ENCODE measurements at places on chromosomes 13 and 19.

GRCh38 chr13:20518660-20519100 is 7.0 kb downstream of the CRYL1 start:
- DNase-seq = no peak

DNA sequence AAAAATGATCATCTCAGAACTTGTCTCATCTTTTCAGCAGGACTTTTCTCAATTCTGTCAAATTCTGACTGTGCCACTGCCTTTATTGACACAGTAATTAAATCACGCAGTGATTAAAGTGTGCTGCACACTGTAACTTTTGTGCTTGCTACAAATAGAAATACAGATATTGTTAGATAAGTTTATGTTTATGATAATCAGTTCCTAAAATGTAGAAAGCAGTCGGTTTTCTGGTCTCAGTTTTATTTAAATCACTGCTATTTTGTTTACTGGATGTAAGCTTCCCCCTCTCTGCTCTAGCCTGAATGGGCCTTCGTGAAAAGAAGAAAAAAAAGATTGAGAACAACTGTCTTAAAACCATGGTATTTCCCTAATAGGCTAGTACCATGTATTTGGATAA is 258.8 kb upstream of the STARD13 start:
- no peak for DNase-seq

GRCh38 chr13:67238277-67238859 is 8.2 kb upstream of the PCDH9 start:
- no peak for DNase-seq

GRCh38 chr19:51440846-51441409 is 17.3 kb downstream of the SIGLEC8 start:
- no peak for DNase-seq

- DNase-seq = no peak
Observed at GRCh38 chr13:22073718-22074117, 402.8 kb downstream of the FGF9 start.

GRCh38 chr19:42068361-42068755 is 1.6 kb downstream of the GRIK5 start:
- no peak for DNase-seq

DNA sequence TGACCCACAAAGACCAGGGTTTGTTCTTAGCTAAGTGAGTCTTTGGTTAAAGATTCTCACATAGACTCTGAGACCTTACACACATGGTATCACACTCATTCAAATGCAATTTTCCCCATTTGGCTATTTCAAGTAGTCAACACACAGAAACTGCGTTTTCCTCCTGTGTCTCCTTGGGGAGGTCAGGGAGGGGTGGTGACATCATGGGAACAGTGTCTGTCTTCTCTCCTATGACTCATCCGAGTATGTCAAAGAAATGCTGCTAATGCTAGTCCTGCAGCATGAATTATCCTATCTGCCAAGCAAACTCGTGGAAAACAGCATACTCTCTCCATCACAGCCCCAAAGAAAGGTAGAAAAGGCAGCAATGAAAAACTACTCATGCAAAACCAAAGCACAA is 100.2 kb downstream of the ENOX1 start:
- DNase-seq = no peak

- DNase-seq = no peak
Observed at GRCh38 chr13:44118881-44119280, 239.2 kb downstream of the LACC1 start.

DNA sequence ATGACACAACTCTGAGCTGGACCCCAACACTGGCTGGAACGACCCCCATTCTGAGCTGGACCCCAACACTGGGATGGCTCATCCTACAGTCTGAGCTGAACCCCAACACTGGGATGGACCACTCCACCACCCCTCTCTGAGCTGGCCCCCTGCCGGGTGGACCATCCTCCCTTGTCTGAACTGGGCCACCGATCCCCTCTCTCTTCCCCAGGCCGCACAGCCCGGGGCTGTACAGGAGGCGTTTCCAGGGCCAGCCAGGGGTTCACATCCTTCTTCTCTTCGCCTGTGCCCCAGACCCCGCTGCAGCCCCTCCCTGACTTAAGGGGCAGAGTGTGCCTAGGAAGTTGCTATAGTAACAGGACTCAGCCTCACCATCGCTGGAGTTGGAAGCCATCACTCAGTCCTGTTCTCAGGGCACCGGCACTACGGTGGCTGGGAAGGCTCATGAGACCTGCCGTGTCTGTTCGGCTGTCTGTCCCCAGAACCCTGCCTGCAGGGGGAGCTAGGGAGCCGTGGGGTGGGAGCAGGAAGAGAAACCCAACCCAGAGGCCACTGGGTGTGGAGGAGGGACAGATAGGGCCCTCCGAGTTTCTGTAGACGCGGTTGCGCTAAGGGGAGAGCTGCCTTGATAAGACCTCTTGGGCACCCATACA is 3.7 kb downstream of the PRKACA start:
- no peak for DNase-seq

GRCh38 chr19:55809381-55810058 is 22.3 kb downstream of the NLRP11 start:
- DNase-seq = no peak

- DNase-seq = no peak
Observed at GRCh38 chr19:45753548-45753947, 15.5 kb downstream of the SIX5 start.

DNA sequence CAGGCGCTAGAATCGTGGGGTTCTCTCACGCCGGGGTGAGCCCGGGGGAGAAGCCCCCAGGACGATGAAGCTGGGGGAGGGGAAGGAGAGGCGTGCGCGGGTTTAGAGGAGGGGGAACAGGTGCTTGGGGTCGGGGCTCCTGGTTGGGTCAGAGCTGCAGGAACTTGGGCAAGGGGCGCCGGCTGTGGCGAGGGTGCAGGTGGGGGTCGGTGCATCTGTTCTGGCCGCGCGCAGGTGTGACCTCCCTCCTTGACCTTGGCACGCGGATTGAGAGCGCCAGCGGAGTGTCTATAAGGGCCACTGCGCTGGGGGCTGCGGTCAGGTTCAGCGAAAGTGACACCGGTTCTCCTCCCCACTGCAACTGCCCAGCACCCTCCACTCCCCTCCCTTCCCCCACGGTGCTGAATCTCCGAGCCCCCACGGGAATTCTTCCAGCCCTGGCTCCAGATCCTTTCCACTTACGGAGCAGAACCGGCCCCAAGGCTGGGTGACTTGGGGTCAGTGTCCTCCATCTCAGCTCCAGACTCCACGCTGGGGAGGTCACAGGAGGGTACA is 618 bp downstream of the TMEM38A start:
- DNase-seq = no peak

DNA sequence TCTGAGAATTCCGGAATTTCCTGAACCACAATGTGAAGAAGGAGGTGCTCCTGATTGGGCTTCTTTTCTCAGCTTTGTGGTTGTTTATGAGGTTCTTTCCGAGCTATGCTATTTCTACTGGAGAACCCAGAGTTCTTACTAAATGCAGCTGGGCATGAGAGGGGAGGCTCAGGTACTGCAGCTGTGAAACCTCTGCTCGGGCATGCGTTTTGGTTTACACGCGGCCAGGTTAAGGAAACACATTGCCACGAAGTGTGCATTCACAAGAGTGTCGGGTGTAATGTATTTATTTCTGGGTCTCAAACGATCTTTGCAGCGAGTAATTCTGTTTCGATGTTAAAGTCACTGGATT is 661 bp upstream of the MIR17HG start:
- DNase-seq = no peak

DNA sequence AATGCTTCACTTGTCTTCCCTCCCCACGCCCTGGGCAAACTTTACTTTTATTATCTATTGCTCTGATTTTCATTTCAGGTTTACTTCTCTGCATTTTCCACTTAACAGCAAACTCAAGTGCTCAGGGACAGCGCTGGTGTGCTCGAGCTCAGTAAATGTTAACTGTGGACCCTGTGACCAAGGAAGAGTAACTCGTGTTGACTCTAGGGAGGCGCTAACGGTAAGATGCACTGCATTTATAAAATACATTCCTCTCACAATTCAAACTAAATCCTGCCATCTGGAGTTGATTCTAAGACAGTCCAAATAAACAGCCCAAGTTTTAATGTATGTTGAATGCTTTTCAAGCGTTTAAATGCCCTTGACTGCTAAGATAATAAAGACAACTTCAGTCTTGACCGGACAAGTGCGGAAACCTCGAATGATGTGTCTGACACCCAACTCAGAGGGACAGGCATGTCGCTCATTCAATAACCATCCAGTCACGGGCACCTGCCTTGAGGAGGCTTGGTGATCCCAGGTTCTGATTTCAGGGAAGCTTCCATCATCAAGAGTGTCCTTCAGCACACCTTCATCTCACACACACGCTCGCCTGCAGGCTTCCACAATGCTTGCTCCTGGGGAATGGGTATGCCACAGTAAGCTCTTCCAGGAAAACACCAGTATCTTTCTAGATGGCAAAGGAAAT is 93.2 kb downstream of the STK24 start:
- no peak for DNase-seq

DNA sequence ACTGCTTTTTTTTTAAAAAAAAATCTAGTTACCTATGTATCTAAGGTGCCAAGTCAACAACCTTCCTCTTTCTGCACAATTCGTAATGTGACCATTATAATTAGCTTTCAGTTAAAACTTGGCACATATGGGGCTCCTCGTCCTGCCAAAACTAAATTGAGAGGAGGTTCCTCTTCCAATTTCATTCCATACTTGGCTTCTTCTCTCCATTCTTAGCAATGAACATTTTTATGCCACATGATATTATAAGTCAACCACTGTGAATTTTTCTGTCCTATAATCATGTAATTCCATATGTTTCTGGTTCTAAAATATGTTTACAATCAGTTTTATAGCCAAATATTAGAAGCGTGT is 177.0 kb downstream of the DCLK1 start:
- no peak for DNase-seq

DNA sequence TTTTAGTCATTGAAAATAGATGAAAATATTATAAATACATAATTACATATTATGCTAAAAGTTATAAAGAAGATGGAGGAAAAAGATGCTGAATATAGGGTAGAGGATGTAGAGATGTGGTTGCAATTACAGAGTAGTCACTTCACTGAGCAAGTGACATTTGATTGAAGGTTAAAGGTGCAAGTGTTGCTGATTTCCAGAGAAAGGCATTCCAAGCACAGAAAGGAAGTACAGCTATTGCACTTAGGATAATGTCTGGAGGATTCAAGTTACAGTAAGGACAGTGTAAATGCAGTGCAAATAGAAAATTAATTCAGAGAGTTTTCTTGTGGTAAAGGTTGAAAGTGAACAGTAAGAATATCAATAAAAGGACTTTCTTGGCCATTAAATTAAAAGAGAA is 1721.8 kb downstream of the PCDH9 start:
- no peak for DNase-seq

- no peak for DNase-seq
Observed at GRCh38 chr19:13902993-13903555, 2.8 kb downstream of the BRME1 start.

GRCh38 chr19:7748756-7749155 is 1.4 kb upstream of the CD209 start:
- peak; percentile 39 for DNase-seq

DNA sequence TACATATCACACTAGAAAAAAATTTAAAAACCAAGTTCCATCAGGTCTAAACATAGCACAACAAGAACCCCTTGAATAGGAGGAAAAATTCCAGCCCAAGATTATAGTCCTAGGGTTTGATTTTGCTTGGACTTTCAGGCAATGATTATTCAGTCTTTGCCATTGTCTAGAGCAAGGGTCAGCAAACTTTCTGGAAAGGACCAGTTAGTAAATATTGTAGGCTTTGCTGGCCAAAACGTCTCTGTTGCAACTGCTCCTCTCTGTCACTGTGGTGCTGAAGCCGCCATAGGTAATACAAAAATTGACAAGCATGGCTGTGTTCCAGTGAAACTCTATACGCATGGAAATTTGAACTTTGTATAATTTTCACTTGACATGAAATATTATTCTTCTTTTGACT is 95.5 kb upstream of the UBAC2 start:
- DNase-seq = no peak

DNA sequence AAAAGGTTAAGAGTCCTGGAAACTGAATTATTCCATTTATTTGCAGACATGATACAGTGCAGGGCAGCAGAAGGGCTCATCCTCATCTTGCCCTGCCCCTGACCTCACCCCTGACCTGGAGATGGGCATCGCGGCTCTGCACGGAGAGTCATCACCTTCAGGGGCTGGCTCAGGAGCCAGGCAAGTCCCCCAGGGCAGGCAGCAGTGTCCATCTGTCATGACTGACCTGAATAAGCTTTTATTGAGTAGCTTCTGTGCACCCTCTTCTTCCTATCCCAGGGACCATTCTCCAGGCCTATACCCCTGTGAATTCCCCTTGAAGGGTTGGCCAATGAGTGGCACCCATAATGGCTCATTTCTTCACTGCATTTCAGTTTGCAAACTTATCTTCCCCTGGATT is 484.2 kb downstream of the ZNF536 start:
- DNase-seq = no peak

DNA sequence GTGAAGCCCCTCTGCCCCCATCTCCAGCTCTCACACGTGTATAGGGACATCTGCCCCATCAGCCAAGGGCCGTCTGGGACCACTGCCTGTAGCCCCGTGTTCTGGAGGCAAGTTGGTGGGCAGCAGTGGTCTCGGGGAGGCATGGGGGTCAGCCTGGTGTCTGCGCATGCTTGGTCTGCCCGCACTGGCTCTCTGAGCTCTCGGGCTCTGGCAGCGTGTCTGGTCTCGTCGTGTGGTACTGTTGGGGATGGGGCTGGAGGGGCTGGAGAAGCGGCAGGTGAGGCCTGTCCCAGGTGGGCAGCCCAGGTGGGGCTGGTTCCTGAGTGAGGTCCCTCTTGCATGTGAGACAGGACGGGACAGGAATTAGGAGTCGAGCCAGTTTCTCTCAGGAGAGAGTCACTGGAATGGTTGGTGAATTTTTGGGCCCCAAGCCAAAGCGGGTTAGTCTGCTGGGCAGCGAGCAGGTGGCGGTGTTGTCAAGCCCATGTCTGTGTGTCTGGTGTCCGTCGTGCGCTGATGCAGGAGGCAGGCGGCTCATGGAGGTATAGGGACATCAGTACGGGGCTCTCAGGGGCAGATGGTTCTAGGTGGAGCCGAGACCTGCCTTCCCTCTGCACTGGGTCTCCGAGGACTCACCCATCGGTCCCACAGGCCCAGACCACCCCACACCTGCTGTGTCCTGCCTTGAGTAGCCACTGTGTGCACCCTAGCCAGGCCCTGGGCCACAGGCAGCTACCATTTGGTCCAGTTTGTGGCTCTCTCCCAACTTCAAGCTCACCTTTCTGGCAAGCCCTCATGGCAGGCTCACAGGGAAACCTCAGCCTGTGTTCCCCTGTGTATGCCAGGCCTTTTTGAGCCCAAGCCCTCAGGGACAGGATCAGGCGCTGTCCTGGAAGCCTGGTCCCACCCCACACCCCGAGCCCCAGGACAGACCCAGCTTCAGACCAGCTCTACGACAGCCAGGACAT is 18.2 kb downstream of the COMP start:
- DNase-seq = no peak

- DNase-seq = no peak
Observed at GRCh38 chr13:109764470-109765291, 21.7 kb downstream of the IRS2 start.

GRCh38 chr19:37551129-37551993 is 43.2 kb downstream of the ZNF571 start:
- DNase-seq = peak; percentile 63

DNA sequence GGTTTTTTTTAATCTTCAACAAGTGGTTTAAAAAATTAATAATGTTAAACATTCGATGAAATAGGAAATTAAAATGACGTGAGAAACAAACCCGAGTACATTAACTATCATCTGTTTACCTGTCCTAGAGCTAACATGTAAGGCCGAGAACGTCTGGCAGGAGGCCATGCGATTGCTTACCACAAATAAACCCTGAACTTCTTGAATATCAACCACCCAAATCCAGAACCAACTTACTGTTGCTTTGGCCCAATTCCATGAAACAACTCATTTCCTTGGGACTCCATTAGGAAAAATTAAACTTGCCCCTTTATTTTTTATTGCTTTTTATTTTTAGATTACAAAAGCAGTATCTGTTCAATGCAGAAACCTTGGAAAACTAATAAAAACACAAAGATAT is 228.9 kb upstream of the IRS2 start:
- no peak for DNase-seq
